ENCODE measurements at places on chromosomes 5 and 9. TPM values are rescaled to one million over a fixed set of nuclear protein-coding genes. Genes with fewer than 3 reads are reported as not detected.
A peak's percentile ranks its signal among the peaks of the same experiment; 100 is the strongest.

DNA sequence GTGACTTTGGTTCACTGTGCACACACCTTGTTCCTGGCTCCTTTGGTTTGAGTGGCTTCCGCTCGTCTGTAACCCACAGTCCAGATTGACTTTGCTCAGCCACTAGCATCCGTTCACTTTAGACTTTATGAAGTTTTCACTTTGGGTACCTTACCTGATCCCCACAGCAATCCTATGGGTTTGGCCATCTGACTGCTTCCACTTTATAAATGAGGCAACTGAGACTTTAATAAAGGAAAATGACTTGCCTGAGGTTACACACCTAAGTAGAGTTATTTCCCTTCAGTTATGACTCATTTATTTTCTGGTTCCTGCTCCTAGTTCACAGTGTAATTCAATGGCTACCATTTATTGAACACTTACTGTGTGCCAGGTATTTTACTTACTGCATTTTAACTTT is 94.2 kb upstream of the SAP30L start:
- no peak for DNase-seq

DNA sequence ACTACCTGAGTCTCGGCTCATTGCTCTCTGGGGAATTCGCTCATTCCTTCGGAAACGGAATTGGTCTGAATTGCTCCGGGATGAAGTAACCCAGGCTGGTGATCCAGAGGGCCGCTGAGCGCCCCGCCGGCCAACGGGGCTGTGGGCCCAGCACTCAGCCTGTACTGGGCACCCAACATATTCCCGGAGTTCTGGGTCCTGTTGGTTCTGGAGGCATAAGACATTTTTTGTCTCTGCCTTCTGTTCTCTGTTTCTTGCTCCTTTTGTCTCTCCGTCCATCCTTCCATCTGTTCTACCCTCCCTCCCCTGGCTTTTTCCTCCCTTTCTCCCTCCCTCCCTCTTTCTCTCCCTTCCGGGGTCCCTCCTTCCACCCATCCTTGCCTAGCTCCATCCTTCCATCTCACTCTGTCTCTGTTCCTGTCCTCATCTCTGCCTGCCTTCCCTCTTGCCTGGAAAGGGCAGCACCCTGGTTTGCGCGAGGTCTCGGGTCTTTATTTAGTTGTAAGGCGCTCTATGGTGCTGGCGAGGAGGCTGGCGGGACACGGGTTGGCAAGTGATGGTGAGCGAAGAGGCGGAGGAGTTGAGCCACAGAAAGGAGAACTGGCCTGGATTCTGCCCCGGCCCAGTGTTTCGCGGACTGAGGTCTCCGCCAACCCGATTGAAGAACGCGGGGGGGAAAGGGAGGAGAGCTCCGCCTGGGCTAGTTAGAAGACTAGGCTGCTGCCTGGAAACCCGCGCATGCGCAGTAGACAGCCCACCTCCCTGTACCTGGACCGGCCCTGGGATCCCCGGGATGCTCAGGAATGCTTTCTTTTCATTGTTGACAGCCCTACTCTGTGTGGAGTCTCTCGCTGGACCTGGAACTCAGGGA is 1468.0 kb downstream of the FOXD4L5 start:
- DNase-seq = peak; percentile 78

DNA sequence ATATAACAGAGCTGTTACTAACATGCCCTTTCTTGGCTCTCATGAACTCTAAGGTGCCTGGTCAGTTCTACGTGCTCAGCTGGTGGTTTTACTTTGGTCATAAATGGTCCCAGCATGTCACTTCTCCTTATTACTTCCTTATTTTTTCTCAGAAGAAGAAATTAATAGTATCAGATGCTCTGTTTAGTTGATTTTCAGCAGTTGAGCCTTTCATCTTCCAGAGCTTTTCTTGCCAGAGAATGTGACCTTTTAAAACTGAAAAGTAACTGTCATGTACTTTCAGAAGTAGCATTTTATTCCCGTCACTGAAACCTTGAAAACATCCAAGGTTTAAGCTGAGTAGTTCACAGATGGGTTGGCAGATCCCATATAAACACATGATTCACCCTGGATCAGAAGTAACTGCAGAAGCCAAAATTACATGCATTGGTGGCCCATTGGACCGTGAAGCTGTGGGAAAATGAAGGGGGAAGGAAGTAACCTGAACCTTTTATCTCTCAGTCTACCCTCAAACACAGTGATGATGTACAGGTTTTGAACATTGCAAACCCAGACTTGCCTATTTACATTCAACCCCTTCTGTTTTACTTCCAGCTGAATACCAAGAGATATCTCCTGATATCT is 50.5 kb downstream of the HACD4 start:
- no peak for DNase-seq

DNA sequence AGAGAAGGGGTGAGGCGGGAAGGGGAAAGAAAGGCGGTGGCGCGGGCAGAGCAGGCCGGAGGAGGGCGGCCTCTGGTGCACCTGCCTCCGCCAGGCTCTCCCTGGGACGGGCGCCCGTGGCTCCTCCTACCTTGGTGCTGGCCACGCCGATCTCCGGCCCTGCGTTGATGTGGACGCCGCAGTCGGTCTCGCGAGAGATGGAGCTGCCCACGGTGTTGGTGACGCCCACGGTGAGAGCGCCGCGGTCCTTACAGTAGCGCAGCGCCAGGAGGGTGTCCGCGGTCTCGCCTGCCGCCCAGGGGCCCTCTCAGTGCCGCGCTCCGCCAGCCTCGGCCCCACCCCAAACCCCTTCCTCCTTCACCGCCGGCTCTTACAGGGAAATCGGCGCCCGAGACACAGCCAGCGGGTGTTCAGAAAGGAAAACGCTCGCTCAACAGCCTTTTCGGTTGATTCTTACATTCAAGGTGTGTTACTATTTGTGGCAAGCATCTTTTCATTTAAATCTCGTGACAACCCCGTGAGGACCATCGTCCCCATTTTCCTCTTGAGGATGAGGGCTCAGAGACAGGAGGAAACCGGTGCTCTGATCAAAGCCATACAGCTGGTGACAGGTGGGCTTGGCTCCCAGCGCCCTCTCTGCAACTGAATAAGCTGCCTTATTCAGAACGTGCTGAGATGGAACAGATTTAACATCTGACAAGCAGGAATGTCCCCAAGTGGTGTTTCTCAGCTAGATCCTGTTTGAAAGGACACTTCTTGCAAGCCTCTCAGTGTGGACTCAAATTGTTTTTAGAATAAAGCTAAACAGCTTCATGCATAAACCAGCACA is 22.0 kb upstream of the MAPK9 start:
- DNase-seq = peak; percentile 43

- DNase-seq = no peak
Observed at GRCh38 chr9:101509572-101509971, 24.1 kb upstream of the RNF20 start.

GRCh38 chr5:139552893-139553575 is 8.1 kb upstream of the UBE2D2 start:
- no peak for DNase-seq

DNA sequence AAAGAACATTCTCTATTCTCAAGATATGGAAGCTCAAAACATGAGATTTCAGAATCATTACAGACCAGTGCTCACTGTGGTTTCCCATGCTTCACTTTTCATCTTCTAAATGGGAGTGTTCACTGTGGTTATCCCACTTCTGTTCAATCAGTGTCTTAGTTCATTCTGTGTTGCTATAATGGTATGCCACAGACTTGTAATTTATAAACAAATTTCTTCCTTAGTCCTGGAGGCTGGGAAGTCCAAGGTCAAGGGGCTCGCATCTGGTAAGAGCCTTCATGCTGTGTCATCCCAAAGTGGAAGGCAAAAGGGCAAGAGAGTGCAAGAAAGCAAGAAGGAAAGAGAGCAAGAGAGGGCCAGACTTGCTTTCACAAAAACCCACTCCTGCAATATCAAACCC is 146.3 kb downstream of the TTC39B start:
- DNase-seq = no peak

DNA sequence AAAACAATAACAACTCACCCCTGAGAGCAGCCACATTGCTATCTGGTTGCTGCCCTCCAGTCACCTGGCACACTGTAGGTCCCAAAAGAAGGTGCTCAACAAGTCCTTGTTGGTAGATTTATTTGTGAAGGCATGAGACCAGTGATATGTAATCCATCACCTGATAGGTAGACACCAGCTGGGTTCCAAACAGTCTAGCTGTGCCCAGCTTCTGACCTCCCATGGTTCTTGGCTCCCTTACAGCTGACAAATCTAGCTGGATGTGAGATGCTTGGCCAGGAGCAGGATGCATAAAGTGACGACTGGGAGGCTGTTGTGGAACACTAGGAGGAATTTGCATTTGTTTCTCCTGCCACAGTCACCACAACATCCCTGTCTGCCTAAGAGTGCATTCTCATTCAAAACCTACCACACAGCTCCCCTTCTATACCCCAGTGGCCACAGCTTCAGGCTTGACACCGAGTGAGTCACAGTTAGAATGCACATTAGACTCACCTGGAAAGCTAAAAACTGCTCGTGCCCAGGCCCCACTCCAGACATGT is 7.8 kb upstream of the VLDLR start:
- DNase-seq = no peak

DNA sequence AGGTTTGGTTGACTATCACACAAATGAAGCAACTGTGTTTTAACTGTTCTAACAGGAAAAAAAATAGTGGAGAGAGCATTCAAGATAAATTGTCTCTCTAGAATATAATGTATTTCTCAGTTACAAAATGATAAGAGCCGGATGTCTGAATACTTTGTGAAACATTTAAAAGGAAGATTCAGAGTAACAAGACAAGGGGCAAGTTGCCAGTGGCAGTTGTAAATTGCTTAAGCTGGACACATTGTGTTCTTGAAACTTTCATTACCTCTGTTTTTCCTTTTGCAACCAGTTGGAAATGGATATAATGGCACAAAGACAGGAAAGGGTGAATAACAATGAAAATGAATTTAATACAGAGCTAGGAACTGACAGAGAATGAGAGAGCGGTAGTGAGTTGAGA is 15.2 kb upstream of the TBCA start:
- DNase-seq = no peak

DNA sequence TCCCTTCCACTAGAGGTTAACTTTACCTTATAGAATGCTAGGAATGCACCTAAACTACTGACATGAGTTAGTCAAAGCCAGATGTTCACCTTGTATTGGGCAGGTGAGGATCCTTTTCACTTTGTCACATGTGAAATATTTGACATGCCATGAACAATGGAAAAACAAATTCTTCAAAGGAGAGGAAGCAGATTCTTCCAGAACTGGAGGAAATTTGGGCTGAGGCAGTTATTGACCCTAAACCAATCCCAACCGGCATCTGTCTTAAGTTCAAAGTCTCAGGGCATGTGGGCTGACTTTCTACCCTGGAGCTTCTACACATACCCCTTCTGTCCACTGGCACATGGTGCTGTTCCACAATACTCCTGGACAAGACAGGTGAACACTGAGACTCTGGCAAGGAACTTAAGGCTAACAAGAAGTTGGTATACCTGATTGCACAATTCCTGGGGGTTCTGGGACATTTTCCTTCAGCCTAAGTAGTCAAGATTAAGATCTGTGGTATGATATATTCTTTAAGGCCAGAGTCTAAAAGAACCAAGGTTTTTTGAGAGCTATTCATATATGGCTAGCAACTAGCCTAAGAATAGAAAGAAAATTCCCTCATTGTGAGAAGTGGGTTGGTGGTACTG is 2.6 kb downstream of the VLDLR start:
- DNase-seq = no peak

DNA sequence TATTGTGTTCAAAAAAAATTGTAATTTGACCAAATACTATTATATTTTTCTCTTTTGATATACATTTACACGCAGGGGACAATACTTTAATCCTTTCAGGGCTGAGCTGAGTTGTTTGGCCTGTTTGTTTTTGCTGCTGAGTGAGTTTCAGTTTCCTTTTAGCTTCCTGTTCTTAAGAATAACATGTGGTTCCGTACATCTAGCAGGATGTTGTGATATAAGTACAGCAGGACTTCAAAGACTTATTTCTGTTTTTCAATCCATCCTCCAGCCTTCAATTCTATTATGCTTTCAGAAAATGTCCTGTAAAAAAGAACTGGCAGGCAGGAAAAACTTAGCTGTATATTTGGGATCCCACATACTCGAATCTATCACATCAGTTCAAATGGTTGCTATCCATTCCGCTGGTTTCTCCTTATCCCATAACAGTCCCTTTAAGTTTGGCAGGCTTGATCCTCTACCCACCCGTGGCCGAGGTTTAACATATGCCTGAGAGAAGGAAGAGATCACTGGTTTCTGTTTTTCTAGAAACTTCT is 1037.3 kb upstream of the ACO1 start:
- peak; percentile 18 for DNase-seq

GRCh38 chr5:169350759-169351240 is 49.9 kb upstream of the SLIT3 start:
- DNase-seq = no peak

GRCh38 chr5:157309796-157310195 is 43.9 kb downstream of the CYFIP2 start:
- no peak for DNase-seq

- peak; percentile 55 for DNase-seq
Observed at GRCh38 chr9:124262649-124262972, 4.9 kb downstream of the NEK6 start.

GRCh38 chr9:109355564-109356297 is 34.9 kb upstream of the EPB41L4B start:
- no peak for DNase-seq

DNA sequence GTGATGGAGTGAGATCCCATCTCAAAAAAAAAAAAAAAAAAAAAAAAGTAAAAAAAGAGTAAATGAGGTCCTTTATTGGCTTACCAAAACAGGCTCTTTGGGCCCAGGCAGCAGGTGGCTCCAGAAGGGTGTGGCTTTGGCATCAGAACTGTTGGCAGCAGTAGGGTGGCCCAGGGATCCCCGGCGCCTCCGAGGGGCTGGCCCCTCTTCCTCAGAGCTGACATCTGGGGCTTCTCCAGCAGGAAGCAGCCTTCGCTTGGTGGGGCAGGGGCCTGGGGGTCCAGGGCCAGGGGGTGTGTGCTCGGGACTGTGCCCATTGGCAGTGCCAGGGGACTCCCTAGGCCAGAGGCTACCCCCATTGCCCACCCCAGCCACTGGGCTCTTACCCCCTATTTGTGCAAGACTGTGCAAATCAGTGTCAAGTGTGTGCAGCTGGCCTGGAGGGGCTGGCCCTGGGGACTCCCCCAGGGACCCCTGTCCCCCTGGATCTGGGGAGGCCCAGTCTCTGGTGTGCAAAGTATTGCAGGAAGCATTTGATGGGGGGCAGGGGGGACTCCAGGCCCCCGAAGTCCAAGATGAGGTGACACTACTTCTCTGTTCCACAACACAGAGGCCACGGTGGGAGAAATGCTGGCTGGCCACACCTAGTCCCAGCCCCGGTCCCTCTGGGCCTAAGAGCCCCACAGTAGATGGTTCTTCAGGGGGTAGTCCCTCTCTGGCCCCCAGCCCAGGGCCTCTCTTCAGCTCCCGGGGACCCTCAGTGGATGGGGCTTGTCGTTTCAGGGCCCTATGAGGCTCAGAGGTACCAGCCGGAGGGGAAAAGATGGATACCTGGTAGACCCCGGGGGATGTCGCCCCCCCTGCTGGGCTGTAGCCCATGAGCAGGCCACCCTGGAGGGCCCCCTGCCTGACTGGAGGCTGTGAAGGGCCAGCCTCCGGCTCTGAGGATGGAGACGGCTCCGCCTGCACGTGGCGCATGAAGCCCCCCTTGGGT is 4.7 kb upstream of the STOML2 start:
- DNase-seq = no peak

Gene AHRR
- total RNA-seq = 3.2 TPM

Gene KLF9
- total RNA-seq = 29.5 TPM

Gene ATG10
- total RNA-seq = 7.0 TPM

Gene TMEM161B
- 20.6 TPM for total RNA-seq

Gene GPRIN1
- total RNA-seq = 1.6 TPM

Gene PRUNE2
- 62.4 TPM for total RNA-seq

Gene PITX1
- 5.0 TPM for total RNA-seq

Gene ANKRD34B
- total RNA-seq = not detected

Gene SLU7
- 52.3 TPM for total RNA-seq

Gene GABRB2
- total RNA-seq = 0.44 TPM

Gene ACOT12
- not detected for total RNA-seq

Gene CKMT2
- 1.1 TPM for total RNA-seq
